Hematopoietic multipotent progenitor cell treated with erythropoietin and hydrocortisone succinate and interleukin-3 and kit ligand, for 17 days (in vitro differentiated cells): ENCODE measurements at places on chromosomes 3 and 15.

DNA sequence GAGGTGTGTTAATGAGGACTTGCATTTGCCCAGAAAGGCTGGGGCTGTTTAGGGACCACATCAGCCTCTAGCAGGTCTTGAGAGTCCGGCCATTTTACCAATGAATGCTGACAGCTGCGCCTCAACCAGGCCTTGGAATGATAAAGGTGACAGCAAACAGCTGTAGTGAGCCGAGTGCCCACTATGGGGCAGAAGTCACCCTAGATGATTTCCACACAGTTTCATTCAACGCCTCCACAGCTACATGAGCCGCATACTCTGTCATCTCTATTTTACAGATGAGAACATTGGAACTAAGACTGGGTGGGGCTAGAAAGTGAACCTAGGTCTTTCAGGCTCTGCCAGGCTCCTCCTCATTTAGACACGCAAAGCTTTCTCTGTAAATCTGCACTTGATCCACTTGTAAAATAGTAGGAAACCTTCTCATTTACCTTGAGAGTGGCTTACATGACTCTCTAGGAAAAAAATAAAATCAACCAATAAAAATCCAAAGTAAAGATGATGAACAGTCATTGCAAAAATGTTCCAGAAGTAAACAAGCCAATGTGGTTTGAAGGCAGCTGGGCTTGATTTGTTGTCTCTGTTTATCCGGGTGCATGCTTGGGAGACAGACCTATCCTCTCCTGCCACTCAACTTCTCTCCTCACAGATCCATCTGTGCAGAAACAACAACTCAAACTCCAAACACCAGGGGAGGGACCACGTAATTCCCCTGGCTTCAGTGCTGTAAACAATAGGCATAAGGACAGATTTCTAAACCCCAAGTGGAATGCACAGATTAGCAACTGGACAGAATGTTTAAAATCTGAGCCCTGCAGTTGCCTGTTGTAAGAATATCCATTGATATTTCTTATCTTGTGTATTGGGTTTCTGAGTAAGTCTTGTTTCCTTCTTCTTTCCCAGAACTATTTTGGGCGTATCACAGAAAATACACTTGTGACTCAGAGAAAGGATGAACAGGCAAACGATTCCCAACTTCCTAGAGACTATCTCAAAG lies 31.5 kb upstream of the LDHAL6B start:
- no peak for DNase-seq

DNA sequence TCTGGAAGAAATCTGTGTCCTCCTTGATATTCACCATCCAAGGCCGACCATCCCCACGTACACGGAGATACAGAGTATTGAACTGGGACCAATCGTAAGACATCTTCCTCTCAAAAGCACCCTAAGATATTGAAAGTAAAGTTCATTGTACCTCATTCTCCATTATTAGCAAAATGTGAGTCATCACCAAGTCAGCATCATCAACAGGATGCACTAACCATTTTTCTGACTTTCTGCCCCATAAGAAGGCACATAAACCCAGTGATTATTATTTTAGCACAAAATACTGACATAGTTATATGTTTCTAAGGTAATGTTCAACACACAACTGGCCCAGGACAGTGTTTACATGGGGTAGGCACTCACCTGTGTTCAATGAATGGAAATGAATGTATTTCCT lies 7.4 kb downstream of the NDUFAF1 start:
- DNase-seq = no peak

DNA sequence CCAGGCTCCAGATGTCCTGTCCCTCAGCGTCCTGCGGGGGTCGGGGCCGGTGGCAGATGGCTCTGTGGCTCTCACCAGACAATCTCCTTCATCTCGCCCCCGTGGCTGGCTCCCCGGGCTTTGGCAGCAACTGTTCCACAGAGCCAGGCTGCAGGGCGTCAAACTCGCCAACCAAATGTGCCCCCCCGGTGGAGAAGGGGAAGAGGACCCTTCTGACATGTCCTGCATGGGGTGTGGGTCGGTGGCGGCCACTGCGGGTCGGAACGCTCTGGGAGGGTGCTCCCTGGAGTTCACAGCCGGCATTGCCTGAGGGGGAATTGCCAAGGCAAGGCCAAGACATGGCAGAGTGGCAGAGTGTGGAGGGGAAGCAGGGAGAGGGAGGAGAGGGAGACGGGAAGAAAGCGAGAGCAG lies 36.0 kb downstream of the BDH1 start:
- DNase-seq = no peak

- DNase-seq = no peak
Measured at GRCh38 chr3:131717493-131717892, 214.7 kb upstream of the MRPL3 start.

DNA sequence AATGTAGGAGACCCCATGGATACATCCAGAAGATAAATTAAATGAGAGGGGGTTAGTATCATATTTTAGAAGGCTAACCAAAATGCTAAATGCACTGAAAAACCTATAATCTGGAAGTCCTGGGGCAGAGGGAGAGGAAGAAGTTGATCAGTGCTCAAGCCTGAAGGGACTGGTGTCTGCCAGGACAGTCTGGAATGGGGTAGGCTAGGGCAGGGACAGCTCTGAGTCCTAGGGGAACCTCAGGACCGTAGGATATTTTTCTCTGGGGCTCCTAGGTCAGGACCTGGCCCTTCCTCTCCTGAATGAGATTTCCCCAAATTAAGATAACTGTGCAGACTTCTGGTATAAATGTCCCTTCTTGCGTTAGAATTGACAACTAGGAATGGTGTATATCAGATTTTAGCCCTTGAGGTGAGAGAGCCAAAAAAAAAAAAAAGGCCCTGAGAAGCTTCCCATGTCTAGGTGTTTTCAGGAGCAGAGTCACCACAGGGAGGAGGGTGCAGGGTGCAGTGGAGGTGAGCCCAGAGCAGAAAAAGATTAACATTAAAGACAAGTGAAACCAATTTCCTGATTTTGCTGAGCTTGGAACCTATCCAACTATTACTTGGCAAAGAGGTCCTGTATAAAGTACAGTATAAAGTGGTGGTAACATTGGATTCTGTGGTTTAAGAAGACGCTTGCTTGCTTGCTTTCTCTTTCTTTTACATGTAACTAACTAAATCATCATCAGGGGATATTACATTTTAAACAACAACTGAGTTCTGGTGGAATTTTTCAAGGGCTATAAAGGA lies 63.5 kb downstream of the HACD2 start:
- DNase-seq = no peak

- DNase-seq = no peak
Measured at GRCh38 chr3:115226844-115227445, 79.9 kb upstream of the ZBTB20 start.

GRCh38 chr3:102530415-102531181 lies 95.8 kb downstream of the ZPLD1 start:
- DNase-seq = no peak

DNA sequence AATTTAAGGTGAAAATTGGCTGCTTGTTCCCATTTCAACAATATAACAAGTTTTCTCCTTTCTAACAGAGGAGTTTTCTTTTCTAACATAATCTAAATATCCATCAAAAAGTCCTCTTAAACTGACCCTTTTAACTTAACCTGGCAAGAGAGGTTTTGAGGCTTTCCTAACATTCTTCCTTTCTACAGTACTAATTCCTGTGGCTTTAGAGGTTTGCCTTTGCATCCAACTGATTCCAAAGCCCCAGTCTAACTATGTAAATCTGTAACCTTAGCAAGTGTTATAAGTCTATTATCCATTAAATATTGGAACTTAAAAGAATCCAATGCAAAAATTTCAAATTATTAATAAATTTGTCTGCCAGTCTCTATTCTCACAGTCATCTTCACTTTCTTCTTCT lies 134.1 kb downstream of the ISL2 start:
- DNase-seq = no peak

DNA sequence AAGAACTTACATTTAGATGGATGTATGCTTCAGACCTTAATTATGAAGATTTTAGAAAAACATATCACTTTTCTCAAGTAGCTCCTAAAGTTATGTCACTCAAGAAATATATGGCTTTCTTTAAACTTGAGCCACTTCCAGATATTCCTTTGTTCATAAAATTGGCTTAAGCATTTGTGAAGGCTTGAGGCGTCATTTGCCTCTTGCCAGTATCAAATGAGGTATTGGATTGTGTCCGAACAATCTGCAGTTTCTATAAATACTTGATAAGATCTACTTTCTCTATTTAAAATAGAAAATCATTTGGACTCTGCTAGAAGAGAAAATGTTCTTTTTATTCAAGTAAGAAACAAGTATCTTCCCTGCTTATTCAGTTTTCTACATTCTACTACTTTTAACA lies 102.6 kb downstream of the RSL24D1 start:
- no peak for DNase-seq

GRCh38 chr15:80822676-80823075 lies 43.5 kb downstream of the CEMIP start:
- DNase-seq = no peak

GRCh38 chr3:155018621-155019330 lies 61.3 kb upstream of the MME start:
- DNase-seq = no peak

GRCh38 chr3:100163787-100164186 lies 49.5 kb upstream of the FILIP1L start:
- no peak for DNase-seq

GRCh38 chr15:56917652-56918045 lies 795 bp upstream of the TCF12 start:
- peak; percentile 16 for DNase-seq

GRCh38 chr3:183122257-183122932 lies 23.1 kb upstream of the MCCC1 start:
- DNase-seq = peak; percentile 68

GRCh38 chr3:43859766-43860165 lies 169.0 kb downstream of the ABHD5 start:
- no peak for DNase-seq

DNA sequence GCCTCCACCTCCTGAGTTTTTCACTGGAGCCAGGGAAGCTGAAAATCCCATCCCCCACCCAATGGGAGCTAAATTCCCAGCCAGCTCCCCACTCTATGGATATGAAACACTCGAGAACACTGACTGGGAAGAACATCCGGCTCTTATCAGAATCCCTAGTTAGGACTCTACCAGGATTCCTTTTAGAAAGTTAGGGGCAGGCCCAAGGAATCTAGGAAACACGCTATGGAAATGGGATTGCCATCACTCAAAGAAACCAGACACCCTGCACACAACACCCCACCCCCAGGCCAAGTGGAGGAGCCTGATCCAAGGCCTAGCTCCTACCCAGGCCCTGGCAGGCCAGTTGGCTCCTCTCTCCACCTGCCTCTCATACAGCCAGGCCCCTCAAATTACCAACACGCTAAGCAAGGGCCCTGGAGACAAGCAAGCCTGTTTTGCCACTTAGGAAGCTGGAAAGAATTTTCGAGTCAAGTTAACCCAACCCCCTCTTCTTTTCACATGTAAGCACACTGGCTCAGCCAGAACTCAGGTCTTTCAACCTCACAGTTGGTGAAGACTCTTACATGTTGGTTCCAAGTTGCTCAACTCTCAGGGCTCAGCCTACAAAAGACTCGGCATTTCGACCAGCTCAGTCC lies 75.5 kb downstream of the RBPMS2 start:
- DNase-seq = no peak

DNA sequence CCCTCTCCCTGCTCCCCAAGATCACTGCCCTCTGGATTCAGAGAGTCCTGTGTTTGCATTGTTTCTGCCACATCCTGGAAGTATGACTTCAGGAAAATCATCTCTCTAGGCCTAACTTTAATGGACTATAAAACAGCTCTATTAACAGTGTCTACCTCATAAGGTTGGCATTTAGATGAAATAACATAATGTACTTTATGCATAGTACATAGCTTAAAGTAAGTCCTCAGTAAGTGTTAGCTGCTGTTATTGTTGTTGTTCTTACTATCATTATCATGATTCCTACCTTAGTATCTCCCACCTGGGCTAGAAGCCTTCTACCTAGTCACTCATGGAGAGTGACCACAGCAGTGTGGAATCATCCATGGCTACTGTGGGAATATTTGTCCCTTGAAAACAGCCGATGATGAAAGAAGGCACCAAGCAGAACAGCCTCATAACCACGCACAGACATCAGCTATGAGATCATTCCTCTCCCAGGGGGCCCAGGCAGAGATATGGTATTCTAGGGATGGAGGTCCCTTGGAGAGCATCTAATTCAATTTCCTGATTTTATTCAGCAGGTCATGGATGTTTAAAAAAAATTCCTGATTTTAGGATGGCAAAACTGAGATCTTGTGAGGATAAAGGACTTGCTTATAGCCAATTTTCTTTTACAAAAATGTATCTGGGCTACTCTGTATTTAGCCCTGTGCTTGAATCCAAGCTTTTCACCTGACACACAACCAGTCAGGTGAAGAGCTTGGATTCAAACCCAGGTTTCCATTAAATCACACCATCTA lies 1.9 kb downstream of the FSD2 start:
- no peak for DNase-seq

GRCh38 chr3:4680871-4681300 lies 187.7 kb downstream of the ITPR1 start:
- DNase-seq = no peak

DNA sequence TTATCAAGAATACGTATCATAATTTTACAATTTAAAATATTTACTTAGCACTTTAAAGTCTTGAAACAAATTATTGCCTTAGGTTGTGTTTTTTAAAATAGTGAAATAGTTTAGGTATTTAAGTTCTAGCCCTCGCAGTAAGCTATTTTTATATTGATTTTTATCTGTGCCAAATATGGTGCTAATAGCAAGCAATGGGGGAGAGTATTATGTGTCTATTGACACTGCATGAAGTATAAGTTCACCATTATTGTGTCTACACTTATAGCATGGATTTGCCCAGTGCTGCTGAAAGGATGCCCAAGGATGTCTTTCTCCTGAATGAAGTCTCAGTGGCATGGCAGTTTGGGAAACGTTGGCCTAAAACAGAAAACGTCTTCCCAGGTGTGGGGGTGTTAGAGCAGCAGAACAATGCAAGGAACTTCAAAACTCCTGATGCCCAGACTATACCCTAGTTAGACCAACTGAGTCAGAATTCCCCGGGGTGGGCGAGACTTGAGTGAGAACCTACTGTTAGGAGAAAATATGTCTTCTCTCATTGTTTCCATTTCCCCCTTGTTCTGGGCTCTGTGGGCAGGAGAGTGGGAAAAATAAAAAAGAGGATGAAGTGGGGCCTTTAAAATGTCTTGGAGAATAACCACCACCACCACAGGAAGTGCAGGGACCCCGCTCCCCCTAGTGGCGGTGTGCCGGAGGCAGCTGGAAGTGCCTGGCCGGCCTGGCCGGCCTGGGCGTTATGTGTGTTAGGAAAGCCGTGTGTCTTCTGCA lies 104.2 kb upstream of the SLC7A14 start:
- DNase-seq = no peak

DNA sequence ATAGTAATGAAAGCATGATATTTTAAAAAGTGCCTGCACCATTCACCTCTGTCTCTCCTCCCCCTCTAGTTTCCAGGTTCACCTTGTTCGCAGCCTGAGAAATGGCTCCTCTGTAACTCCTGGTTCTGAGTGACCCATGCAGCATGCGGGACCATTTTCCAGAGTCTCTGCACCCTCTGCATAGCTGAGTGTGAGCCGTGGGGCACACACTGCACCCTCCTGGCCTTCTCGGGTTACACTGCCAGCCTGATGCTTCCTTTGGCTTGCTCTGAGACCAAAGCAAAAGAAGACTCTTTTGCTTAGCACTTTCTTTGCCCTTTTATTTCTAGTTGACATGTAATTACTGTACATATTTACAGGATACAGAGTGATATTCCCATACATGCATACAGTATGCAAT lies 287.3 kb downstream of the GABRG3 start:
- DNase-seq = no peak
